NCI-H2029 (cell line): ENCODE measurements at places on chromosomes 4 and X.

DNA sequence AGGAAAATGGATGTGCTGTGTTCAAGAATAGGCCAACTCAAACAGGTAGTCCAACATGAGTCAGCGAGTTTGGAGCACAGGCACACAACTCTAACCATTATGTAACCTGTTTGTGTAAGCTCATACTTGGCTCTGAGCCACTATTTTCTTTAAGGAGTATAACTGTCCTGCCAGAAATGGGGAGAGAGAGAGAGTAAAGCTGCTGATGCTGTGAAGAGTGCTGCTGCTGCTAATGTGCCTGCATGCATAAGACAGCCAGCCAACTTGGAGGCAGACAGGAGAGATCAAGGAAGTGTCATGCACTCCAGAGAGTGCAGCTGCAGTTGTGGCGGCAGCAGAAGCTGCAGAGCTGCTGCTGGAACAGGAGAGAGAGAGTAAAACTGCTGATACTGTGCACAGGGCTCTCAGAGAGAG is 11.7 kb upstream of the STATH start:
- peak; percentile 65 for DNase-seq

GRCh38 chr4:144461906-144462305 is 184.1 kb upstream of the HHIP start:
- DNase-seq = no peak

- no peak for DNase-seq
These were observed 61.7 kb upstream of the HDAC8 start for GRCh38 chrX:72634331-72634730.

DNA sequence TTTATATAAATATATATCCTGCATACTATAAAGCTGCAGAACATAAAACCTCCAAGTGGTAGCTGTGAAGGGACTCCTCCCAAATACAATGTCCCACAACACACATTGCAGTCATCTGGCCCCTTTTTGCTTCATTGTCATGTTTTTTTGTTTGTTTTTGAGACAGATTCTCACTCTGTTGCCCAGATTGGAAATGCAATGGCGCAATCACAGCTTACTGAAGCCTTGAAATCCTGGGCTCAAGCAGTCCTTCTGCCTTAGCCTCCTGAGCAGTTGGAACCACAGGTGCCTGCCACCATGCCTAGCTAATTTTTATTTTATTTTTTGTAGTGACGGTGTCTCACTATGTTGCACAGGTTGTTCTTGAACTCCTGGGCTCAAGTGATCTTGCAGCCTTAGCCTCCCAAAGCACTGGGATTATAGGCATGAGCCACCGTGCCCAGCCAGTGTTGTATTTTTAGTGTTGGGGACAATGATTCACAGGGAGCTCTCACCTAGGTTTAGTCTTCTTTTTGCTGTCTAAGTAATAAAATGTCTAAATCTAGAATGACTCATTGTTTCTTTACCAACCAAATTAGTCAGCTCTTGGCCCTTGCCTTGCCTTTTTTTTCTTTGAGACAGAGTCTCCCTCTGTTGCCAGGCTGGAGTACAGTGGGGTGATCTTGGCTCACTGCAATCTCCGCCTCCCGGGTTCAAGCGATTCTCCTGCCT is 24.0 kb upstream of the XIAP start:
- no peak for DNase-seq

- DNase-seq = no peak
These were observed 51.9 kb downstream of the PHKA2 start for GRCh38 chrX:18931972-18932371.

DNA sequence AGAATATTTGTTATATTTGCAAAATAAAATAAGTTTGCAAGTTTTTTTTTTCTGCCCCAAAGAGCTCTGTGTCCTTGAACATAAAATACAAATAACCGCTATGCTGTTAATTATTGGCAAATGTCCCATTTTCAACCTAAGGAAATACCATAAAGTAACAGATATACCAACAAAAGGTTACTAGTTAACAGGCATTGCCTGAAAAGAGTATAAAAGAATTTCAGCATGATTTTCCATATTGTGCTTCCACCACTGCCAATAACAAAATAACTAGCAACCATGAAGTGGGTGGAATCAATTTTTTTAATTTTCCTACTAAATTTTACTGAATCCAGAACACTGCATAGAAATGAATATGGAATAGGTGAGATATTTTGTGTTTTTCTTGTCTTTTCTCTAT is at the start of gene AFP:
AFP (plus strand) TSS at position 238 of the 400 bp plus-strand sequence; CDS start at position 280, 42 bp downstream.
- DNase-seq = no peak
